ENCODE measurements at places on chromosomes 12 and 14.

- no peak for DNase-seq
Measured at GRCh38 chr14:73744874-73745529, 30.8 kb upstream of the PNMA1 start.

DNA sequence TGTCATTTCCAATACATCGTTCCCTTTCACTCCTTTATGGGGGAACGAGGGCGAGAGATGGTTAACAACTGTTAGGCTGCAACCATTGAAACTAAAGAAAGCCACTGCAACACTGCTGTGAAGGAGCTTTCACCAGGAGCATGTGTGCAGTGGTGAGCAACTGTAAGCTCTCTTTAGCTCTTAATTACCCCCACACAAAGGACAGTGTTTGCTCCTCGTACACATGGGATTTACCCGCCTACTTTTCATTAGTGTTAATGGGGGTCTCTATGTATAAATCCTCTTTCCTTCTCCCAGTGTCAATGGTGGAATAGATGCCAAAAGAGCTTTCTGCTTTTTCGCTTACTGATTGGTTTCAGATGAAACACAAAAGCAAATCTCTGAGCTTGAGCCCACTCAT, 343.1 kb downstream of the FLRT2 start:
- DNase-seq, result no peak

DNA sequence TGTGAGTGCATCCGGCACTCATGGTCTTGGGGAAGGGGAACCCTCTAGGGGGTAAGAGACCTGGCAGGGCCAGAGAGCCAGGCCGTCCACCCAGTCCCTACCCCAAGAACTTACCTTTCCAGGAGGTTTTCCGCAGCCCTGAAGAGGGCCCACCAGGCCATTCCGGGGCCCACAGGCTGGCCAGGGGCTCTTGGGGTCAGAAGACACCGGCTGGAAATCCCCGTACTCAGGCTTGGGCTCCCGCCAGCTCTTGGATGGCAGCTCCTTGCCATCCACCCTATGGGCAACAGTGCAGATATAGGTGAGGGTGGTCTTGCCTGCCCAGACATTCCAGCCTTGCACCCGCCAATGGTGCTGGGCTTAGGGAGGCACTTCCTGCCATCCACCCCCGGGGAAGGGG, 34.6 kb downstream of the NCKAP5L start:
- no peak for DNase-seq

DNA sequence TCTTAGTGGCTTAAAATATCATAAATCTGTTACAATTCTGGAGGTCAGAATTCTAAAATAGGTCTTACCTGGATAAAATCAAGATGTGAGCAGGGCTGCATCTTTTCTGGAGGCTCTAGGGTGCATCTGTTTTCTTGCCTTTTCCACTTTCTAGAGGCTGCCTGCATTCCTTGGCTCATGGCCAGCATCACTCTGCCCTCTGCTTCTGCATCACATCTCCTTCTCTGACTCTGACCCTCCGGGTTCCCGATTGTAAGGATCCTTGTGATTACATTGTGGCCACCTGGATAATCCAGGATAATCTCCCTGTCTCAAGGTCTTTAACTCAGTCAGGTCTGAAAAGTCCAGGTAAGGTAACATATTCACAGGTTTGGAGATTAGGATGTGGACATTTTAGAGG, 11.0 kb upstream of the BMP4 start:
- DNase-seq, result no peak

- DNase-seq, result no peak
Measured at GRCh38 chr12:24231298-24231697, 281.8 kb upstream of the SOX5 start.

GRCh38 chr12:66669541-66669940, 9.3 kb downstream of the GRIP1 start:
- no peak for DNase-seq

- DNase-seq, result no peak
Measured at GRCh38 chr14:105213361-105213760, 32.2 kb upstream of the NUDT14 start.

GRCh38 chr14:36756226-36756625, 94.6 kb downstream of the PAX9 start:
- DNase-seq, result no peak

DNA sequence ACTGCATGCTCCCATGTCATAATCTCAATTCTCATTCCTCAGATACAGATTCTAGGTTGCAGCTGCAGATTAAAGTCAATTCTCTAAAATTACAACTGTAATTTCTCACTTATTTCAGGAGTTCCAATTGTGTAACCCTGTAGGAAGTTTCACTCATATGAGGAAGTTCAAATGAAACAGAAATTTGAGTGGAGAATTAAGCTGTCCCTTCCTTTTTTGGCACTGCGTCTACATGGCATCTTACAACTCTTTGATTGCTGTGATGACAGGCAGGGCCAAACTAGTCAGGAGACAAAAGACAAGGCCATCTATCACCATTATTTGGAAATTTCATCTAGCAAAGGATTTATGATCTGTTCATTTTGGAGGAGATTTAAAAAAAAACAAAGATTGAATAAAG, 13.3 kb upstream of the GRIP1 start:
- no peak for DNase-seq

DNA sequence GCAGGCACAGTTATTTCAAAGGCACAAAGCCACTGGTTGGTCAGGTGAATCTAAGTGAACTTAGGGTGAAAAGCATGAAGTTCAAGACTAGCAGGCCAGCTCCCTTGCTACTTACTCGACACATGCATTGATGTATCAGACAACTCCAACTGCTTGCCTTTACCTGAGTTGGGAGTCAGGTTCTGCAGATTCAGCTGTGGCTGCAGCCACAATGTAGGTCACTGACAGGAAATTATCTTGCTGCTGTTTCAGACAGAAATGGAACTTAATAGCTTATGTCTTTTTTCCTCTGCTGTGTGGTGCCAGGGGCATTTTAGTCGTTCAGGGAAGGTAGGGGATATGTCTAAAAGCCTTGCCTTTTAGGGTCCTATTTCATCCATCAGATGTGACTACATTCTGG, 125.6 kb upstream of the RPH3A start:
- no peak for DNase-seq

GRCh38 chr14:55245657-55246268, 25.5 kb upstream of the FBXO34 start:
- peak; percentile 60 for DNase-seq

GRCh38 chr12:101925361-101925760, 48.0 kb downstream of the DRAM1 start:
- DNase-seq, result no peak

All from GM20000 (cell line).